ENCODE measurements at places on chromosomes 1 and 21.
A peak's percentile ranks its signal among the peaks of the same experiment; 100 is the strongest.

DNA sequence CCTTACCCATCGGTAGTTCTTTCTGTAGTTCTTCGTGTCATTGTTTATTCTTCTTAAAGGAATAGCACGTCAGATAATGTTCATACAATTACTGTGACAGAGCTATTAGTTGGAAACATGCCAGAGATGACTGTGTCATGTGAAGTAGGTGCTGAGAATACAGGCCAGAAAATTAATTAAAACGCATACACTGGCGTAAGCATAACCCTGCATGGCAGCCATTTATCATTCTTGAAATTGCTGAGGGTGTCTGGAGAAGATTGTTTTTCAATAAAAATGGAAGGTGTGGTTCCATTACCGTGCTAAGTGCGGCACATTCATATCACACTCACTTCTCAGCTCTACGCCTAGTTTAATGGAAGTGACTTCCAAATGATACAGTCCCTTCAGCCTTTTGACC lies 7.8 kb downstream of the ETS2 start:
- DNase-seq: no peak

DNA sequence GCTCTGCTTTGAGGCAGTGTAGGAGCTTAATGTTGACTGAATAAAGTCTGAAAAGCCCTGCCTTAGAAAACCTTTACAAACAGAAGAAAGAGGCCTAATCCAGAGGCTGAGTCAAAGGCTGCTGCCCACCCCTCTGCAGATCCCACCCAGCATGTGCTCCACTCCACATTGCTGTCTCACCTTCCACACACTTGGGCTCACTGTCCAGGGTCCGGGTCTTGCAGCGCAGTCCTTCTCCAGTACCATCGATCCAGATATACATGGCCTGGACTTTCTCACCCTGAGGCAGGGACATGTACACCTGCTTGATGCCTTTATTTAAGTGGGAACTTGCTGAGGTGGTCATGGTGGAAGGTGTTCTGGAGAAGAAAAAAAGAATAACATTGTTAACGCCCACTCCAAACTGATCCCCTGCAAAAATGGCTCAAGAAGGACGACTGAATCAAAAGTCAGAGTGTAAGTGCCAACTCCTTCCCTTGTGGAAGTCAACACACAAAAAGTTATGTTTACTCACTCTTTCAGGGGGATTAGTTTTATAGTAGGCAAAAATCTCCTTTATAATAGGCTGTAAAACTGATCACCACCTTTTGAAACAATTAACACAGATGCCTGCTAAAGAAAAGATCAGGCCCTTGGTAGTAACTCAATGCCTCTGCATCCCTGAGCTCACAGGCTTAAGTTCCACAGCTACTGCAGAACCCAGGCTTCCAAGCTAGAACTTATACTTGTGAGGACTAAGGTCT lies 3.0 kb downstream of the GLUL start:
- DNase-seq: no peak

GRCh38 chr1:67537667-67538018 lies 107.4 kb upstream of the SERBP1 start:
- no peak for DNase-seq

DNA sequence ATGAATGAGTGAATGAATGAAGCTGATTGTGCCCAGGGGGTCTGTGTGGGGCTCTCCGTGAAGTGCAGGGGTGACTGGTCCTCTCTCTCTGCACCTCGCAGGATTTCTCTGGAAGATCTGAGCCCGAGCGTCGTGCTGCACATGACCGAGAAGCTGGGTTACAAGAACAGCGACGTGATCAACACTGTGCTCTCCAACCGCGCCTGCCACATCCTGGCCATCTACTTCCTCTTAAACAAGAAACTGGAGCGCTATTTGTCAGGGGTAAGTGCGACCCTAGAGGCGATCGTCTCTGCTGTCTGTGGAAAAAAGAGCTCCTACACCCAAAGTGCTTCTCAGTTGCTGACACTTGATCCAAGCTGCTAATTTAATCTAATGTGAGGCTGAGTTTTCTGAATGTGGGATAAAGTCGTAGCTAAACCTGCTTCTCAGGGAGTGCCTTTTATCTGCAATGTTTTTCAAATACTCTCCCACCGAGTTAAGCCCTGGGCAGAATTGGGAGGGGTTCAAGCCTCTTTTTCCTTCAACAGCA lies 101.7 kb downstream of the HUNK start:
- peak; percentile 65 for DNase-seq

DNA sequence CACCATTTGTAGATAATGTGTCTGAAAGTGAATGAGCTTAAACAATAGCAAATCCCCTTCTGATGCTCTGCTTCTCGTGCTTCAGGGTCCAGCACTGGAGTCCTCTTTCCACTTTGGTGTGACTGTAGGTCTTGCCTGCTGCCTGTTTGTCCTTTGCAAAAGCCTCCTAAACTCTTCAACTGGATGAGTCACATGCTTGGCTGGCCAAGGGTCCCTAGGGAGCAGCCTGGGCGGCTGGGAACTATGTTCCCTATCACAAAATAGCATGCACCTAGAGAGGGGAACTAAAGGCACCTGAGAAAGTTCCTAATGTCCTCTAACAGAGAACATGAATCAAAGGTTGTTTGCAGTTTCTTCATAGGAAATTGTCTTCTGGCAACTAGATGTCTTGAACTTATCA lies 607.2 kb upstream of the PLXNA2 start:
- no peak for DNase-seq

DNA sequence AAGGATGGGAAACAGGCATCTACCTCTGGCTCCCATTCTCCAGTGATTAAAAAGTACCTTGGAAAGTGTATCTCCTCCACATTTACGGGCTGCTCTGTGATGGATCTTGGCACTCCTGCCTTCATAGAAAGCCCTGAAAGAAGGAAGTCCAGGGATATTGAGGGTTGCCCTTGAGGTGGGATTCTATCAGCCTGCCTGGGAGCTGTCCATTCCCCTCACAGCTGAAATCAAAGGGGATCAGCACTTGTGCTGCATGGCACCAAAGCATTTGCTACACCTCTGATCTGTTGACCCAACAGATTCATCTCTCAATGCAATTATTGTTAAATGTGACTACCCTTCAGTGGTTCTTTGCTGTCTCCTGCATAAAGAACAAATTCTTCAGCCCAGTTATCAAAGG lies 442.0 kb upstream of the RUNX1 start:
- no peak for DNase-seq

DNA sequence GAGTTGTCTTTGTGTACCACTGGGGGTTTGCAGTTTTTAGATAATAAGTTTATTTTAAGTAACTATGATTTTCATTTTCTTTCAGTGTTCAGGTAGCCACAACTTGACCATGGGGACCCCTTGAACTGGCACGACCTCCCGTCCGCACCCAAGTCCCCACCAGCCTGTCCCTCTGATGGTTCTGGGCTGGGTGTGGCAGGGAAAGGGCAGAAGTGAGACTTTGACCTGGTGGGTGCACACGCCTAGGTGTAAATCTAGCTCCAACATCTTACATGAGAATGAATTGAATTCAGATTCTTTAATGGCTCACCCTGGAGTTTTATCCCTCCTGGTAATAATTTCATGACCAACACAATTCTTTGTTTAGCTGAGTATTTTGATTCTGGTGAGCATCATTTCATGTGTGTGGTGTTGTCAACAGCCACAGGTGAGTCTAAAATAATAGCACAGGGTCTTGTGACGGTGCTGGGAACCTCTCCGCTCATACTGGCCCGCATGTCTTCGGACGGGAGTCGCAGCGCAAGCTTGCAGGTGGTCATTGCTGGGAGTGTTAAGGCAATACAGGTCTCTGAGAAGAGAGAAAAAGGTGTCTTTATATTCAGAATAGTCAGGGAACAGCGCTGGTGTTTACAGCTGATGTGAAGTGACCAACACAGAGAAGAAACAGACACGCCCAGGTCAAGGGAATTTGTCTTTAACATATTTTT lies 50.8 kb upstream of the POFUT2 start:
- DNase-seq: no peak

DNA sequence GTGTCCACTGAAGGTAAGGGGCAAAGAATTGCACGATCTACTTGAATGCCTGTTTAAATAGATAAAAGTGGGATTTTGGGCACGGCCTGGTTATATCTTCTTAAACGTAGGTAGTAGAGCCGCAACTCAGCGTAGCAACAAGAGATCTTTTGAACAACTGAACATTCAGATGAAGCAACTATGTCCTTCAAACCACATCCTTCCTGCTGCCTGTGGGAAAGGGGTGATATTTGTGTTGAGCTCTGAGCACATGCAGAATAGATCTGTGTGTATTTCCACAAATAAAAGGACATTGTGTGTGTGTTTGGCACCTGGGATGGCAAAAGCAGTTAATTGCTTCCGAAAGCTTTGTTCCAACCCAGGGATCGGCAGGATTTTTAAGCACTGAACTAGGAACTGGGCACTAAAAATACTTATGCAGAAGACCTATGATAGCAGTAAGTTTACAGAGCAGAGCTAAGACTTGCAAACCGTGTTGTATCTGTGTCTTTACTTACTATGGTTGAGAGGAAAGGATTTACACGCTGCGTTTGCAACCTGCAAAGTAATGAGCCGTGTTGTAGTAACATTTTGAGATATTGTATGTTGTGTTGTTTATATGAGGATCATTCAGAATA lies 333.4 kb downstream of the CHRM3 start:
- peak; percentile 46 for DNase-seq

DNA sequence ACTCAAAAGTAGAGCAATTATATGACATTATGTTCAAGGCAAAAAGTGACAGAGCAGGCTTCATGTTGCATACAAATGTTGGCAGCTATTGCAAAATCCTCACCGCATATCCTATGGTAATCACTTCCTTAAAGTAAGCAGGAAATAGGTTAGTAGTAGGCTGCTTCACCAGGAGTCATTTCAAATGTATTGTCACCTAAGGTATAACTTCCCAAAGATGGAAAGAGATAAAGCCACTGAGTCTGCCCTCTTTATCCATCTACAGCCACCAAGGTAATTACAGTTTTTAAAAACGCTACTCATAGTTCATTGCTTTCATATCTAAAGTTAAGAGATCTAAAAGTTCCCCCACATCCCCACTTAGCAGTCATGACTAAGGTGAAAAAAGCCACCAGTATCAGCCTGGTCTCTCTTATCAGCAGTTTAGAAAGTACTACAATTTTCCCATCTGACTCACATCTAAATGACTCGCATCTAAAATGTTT lies 31.6 kb upstream of the UBE2U start:
- no peak for DNase-seq

DNA sequence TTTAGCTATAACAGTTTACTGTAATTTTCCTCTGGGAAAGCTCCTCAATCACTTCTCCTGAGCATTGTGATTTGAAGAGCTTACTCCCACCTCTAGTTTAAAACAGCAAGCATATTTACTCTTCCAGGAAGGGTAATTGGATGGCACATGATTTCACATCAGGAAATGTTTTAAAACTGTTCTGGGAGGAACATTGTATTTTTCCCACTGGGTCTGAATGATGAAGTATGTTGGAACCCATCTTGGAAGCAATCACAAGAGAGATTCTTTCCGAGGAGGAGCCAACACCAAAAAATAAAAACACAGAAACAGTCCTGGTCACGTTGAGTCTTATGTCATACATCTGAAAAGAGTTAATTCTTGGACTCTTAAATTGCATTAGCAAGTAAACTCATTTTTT lies 17.3 kb downstream of the MAP10 start:
- DNase-seq: no peak

DNA sequence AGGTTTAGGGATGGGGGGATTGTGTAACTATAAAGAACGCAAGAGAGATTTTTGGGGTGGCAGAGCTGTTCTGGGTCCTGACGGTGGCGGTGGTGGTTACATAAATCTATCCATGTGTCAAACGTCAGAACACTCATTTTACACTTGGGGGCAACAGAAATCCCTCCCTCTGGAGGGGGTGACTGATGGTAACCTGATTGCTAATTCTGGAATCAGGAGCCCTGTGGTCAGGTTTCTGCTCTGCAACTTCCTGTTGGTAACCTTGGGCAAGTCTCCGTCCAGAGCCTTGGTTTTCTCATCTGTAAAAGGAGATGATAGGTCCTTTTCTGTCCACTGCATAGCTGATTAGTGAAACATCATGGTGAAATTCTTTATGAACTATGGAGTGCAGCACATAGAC lies 40.9 kb downstream of the ALPL start:
- DNase-seq: no peak

DNA sequence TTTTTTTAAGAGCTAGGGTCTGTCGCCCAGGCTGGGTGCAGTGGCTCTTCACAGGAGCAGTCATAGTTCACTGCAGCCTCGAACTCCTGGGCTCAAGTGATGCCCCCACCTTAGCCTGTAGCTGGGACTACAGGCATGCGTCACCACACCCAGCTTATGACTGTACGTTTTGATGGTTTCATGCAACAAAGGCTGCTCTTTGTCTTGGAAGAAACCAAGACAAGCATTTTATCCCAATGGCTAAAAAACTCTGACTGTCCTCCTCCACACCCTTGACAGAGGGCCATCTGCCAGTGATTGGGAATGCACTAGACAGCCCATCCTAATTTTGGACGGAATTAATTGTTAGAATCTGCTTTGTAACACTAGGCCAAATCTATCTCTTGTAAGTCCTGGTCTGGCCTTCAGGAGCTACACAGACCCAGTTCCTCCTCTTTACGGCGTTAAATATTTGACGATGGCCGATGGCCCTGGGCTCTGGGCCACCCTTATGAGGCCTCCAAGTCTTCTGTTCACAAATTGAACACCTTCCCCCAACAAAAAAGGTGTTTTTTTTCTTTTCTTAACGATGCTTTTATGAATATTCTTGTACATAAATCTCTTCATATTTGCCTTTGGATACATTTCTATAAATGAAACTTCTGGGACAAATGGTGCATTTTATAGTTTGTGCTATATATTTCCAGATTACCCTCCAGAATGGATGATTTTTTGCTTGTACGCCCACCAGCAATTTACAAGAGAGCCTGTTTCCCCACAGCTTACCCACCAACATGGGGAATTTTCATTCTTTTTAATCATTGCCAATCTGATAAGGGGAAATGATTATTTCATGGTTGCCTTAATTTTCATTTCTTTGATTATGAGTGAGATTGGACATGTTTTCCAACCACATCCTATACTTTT lies 104.8 kb upstream of the SLC25A33 start:
- no peak for DNase-seq

GRCh38 chr1:76627901-76628300 lies 239.4 kb upstream of the ST6GALNAC5 start:
- no peak for DNase-seq

GRCh38 chr1:241627453-241628259 lies 12.5 kb downstream of the CHML start:
- DNase-seq: peak; percentile 39

Measured in stimulated activated naive CD8-positive, alpha-beta T cell treated with anti-CD3 and anti-CD28 coated beads, Interleukin-15, amount 100 ng/mL, for 72 hours (primary cell).